Myometrial cell (primary cell): ENCODE measurements at places on chromosomes 12 and 14. TPM values are rescaled to one million over a fixed set of nuclear protein-coding genes. Genes with fewer than 3 reads are reported as not detected.

The ESR2 gene
- total RNA-seq, result not detected in 2 replicates

The VDR gene
- total RNA-seq, result 1.2 and 1.9 TPM in 2 replicates

The PLBD1 gene
- 5.2 and 7.4 TPM in 2 replicates for total RNA-seq

The FAM90A1 gene
- under 0.01 and 0.18 TPM in 2 replicates for total RNA-seq
